ENCODE measurements at places on chromosomes 1 and 21. TPM values are rescaled to one million over a fixed set of nuclear protein-coding genes. Genes with fewer than 3 reads are reported as not detected.

- DNase-seq, result no peak
Measured at GRCh38 chr1:22508329-22508728, 55.0 kb upstream of the EPHA8 start.

GRCh38 chr1:222777977-222778376, 36.9 kb upstream of the DISP1 start:
- peak; percentile 54 for DNase-seq

DNA sequence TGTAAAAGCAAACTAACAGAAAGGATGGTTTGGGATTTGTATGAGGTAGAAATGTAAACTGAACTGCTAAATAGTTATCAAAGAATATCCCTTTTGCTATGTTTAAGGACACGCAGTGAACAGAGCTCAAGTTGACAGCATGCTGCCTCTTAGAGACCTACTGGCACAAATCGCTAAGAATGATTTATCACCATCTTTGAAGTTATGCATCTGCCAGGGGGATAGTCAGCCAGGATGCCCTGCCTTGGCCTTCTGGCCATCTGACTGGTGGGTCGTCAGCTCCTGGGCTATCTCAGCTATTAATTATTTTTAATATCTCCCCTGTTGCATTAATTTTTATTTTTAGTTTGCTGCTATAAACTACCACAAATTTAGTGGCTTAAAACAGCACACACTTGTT, 334.8 kb upstream of the KAZN start:
- no peak for DNase-seq

DNA sequence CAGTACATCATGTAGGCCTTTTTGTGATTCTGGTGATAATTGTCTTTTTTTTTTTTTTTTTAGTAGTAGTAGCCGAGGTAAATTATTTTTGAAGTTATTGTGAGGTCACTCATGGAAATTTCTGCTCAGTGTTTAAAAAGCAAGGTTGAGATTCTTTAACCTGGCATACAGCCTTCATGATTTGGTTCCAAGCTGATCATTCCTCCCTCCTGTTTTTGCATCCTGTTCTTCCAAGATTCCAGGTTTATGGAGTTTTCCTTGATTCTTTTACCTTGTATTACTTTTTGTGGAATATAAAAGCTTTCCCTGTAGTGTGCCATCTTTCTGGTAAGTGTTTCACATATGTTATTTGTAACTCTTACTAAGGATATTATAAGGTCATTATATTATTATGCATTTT, 9.1 kb downstream of the ZFYVE9 start:
- no peak for DNase-seq

- DNase-seq, result no peak
Measured at GRCh38 chr1:209755926-209756614, at the start of gene TRAF3IP3. Gene TRAF3IP3, plus strand, starts transcription at chr1:209756053. Its CDS starts 3,987 bp downstream, at chr1:209760040.

GRCh38 chr1:32701951-32702598, 495 bp downstream of the SYNC start:
- peak; percentile 12 for DNase-seq

GRCh38 chr1:234776876-234777855, 167.2 kb upstream of the IRF2BP2 start:
- DNase-seq, result no peak

DNA sequence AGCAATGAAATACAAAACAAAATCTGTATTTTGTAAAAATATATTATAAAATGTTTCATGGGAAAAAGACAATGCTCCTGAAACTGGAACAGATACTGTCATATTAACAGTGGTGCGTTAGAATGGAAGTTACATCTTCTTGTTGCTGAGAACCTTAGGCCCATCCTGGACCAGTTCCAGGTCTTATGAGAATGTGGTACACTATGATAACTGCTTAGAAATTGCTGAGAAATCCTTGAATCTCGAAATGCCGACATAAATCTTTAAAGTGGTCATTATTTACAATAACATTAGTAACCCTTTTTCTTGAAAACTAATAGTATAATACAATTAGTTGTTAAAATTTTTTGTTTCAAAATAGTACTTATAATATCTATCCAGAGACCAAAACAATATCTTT, 747.9 kb upstream of the NCAM2 start:
- DNase-seq, result no peak

DNA sequence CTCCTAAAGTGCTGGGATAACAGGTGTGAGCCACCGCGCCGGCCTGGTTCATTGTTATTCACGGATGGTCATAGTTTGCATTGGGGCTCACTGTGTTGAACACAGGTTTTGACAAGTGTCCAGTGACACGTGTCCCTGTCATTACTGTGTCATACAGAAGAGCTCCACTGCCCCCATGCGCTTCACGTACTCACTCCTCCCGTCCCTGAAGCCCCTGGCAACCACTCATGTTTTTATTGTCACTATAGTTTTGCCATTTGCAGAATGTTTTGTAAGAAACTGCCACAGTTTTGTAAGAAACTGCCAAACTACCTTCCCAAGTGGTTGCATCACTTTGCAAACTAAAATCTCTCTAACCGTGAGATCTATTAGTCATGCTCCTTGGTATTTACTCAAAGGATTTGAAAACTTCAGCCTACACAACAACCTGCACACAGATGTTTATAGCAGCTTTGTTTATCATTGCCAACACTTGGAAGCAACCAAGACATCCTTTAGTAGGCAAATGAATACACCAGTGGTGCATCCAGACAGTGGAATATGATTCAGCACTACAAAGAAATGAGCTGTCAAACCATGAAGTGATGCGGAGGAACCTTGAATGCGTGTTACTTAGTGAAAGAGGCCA, 163.2 kb upstream of the COL6A1 start:
- no peak for DNase-seq

- no peak for DNase-seq
Measured at GRCh38 chr1:183244466-183244865, 58.4 kb downstream of the LAMC2 start.

- DNase-seq, result no peak
Measured at GRCh38 chr1:90826834-90827233, 109.7 kb upstream of the BARHL2 start.

DNA sequence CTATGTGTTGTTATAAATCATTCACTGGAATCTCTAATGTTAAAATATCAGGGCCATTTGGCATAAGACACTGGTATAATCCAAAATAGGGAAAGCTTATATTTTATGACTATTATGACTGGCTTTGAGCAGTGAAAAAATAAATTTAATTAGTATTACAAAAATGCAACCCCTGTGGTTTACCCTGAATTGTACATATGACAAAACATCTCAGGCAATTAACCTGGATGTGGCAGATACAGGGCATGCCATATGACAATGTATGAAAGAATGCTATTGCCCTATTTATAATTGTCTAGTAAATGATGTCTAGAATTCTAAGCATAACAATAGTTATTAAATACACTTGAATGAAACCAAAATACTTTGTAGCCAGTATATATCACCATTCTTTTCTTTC, 532.5 kb upstream of the ADGRL4 start:
- no peak for DNase-seq

DNA sequence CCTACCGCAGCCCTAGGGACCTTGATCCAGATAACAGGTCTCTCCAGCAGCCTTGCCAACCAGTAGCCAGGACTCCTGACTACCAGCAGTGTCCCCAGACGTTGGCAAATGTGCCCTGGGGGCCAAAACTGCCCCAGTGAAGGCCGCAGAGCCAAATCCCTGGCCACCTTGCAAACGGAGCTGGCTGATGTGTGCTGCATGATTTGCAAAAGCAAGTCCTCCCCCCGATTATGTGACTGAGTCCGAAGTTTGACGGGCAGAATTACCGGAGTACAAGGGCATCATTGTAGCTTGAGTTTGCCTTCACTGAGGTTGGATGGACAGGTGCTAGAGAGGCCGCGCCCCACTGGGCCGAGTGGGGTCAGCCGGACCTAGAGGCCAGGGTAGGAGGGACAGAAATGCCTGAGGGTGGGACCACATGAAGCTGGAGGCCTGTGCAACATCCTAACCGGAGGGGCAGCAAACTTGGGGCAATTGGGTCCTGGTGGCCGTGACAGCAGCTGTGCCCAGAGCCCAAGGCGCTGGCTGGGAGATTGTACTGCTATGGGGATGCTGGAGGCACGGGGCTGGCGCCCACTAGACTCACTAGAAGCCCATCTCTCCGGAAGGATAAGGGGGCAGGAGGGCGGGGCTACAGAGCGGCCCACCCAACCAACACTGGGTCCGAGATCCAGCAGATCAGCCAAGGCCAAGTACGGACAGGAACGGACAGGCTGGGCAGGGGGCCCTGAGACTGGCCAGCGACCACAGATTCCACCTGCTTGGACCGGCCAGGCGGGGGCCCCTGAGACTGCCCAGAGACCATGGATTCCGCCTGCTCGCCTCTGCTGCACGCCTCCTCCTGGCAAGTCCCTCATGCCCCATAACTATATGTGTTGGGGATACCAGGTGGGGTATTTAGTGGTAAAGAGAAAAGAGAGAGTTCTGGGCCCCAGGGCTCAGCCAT, 2.8 kb downstream of the ARHGEF16 start:
- DNase-seq, result no peak

- DNase-seq, result no peak
Measured at GRCh38 chr1:91501971-91502671, 1.5 kb downstream of the CDC7 start.

DNA sequence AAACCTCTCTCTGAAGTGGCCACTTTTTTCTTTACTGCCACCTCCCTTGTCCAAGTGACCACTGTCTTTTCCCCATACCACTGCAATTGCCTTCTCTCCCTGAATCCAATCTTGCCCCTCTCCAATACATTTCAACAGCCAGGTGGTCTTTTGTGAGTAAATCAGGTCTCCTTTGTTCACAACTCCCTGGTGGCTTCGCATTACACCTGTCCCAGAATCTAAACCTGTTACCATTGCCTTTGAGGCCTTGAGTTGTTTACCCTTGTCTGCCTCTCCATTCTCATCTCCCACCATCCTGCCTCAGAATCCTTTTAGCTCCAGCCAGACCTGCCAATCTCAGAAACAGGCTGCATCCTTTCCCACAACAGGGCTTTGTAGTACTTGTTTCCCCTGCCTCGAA, 21.8 kb upstream of the DYNLT5 start:
- DNase-seq, result no peak

- peak; percentile 95 for DNase-seq
Measured at GRCh38 chr1:28437924-28438699, 67.7 kb upstream of the RCC1 start.

DNA sequence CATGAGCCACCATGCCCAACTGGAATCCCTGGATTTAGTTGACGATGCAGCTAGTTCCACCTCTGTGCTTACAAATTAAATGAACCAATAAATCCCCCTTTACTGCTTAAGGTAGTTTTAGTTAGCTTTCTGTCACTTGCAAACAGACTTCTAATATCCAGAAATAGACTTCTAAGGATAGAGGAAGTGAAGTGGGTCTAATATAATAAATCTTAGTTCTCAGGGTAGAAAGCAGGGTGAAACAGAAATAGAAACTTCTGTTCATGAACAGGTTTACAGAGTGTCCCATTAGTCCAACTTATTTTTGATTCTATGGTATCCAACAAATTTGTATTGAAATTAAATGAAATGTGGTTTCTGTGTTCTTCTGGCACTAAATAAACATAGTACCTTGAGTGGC, 20.1 kb downstream of the BCAS2 start:
- no peak for DNase-seq

DNA sequence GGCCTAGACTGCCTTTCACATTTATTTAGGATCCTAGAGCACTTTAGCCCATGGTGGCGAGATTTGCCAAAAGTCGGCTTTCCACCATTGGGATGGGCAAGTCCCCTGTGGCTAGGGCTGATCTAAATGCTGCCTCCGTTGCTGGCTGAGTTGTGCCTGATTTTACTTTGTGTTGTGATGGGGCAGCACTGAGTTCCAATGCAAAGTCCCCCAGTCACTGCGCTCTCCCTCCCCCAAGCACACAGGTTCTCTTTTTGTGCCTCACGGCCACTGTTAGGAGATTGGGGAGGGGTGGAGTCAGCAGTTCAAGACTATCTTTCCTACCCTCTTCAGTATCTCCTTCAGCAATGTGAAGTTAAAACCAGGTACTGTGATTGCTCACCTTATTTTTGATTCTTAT, 66.7 kb upstream of the COX20 start:
- no peak for DNase-seq

- no peak for DNase-seq
Measured at GRCh38 chr1:43671626-43672330, 21.8 kb downstream of the KDM4A start.

GRCh38 chr1:159881622-159882526, 18.1 kb downstream of the CFAP45 start:
- no peak for DNase-seq

DNA sequence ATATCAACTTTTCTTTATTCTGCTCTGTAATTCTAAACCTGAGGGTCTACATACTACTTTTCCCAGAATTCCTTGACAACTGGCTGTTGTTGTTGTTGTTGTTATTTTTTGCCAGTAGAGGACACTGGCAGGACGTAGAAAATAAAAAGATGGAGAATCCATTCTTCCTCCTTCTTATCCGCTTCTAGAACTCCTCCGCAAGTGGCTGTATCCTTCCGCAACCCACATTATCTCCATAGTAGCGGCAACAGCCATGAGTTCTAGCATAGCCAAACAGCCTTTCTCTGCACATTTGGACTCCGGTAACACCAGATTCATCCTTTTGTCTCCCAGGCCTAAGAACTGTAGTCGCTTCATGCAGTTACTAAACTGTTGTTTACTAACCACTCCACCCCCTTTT, 91.1 kb upstream of the CACHD1 start:
- no peak for DNase-seq

DNA sequence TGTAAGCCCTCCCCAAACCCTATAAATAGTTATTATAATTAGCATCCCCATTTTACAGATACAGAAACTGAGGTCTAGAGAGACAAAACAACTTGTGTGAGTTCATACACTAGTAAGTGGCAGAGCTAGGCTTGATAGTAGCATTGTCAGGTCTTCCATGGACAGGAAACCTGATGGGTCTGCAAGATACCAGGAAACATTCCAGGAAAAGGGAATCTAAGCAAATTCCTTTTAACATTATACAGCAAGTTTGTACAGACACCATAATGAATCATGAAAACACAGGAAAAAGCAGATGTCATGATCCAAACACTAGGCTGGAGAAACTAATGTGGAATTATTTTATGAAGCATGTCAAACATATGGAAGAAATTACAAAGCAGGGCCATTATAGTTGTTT, 89.1 kb upstream of the KCNK2 start:
- no peak for DNase-seq

GRCh38 chr1:22827666-22828483, 117.2 kb downstream of the EPHB2 start:
- no peak for DNase-seq

The KRTAP20-4 gene
- total RNA-seq, result not detected

The AMPD1 gene
- not detected for total RNA-seq

The SYPL2 gene
- under 0.01 TPM for total RNA-seq

The ARHGAP29 gene
- total RNA-seq, result 171 TPM

The UBQLN4 gene
- 13.1 TPM for total RNA-seq

The FLAD1 gene
- total RNA-seq, result 17.1 TPM

The CD101 gene
- total RNA-seq, result 0.39 TPM

The HYI gene
- 73.6 TPM for total RNA-seq

The AMY1C gene
- total RNA-seq, result not detected

The SLC45A3 gene
- total RNA-seq, result 53.0 TPM

The KLF17 gene
- not detected for total RNA-seq

The BACE2 gene
- total RNA-seq, result 425 TPM

All from dermis microvascular lymphatic vessel endothelial cell (primary cell).